Stimulated activated naive B cell treated with anti-CD40 and anti-IgM and Interleukin-4, amounts not matched to agents 10 μg/mL and 1 μg/mL and 100 μg/mL, for 72 hours (primary cell): ENCODE measurements at places on chromosomes 1 and 21.

DNA sequence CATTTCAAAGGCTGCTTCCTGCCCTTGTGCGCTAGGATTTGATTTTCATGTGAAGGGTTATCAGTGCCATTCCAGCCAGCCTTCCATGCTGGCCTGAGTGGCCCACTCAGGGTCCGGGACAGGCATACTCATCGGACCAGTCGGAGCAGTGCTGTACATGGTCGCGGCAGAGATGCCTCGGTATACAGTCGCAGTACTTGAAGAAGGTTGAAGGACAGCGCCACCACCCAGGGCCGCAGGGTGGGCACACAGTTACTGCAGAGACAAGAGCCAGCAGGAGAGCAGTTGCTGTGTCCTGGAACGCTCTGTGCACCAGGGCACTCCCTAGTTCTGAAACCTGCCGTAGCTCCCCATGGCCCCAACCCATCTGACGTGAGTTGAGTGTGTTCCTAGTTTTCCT is 9.1 kb downstream of the LDLRAD1 start:
- no peak for DNase-seq

GRCh38 chr1:78279051-78279450 is 211.7 kb upstream of the PTGFR start:
- no peak for DNase-seq

DNA sequence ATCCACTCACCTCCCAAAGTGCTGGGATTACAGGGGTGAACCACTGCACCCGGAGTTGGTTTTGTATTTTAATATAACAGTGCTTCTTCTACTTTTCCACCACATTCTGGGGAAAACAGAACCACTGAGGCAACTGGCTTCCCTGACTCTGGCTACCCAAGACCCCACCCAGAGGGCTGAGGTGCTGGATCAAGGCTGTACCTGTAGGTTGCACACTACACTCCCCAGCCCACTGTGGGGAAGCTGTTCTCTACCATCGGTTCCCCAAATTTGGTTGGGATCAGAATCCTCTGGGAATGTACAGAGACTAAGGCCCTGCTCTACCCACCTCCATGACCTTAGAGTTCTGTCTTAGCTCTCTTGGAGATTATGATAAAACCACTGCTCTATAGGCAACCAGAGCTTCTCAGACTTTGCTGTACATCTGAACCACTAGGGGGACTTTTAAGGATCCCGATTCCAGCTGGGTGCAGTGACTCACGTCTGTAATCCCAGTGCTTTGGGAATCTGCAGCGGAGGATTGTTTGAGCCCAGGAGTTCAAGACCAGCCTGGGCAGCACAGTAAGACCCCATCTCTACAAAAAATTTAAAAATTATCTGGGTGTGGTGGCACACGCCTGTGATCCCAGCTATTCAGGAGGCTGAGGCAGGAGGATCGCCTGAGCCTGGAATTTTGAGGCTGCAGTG is 51.6 kb downstream of the GNG4 start:
- no peak for DNase-seq

GRCh38 chr1:30670240-30671060 is 52.9 kb downstream of the MATN1 start:
- no peak for DNase-seq

DNA sequence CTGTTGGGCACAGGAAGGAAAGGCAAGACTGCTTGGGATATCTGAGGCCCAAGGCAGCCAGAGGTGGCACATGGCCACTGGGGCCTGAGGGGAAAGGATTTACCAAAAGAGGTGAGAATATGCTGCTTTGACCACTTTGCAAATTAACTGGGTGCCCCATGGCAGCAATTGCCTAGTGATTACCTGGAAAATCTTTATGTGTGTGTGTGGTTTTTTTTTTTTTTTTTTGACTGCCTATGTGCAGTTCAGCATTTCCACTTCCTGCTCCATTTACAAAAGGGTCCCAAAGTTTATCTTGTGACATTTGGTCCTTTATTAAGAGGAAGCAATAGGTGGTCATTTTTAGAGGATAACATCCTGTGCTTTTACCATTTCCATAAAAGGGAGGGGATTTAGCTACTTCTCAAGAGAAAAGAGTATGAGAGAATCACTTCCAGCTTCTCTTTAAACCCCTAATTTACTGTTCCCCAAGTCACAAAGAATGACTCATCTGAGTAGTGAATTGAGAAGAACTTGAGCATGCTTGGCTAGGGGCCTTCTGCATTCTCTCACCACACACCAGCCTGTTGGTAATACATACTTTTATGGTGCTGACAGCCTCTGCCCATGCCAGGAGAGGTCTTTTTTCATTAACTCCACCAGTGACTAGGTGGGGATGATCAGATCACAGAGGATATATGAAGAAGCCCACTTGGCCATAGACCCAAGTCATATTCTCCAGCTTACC is 52.1 kb downstream of the SYDE2 start:
- DNase-seq: peak; percentile 18
